ENCODE measurements at places on chromosomes 12 and 14. TPM values are rescaled to one million over a fixed set of nuclear protein-coding genes. Genes with fewer than 3 reads are reported as not detected.

The IL22 gene
- total RNA-seq, result not detected

The KRT85 gene
- not detected for total RNA-seq

The NINJ2 gene
- not detected for total RNA-seq

The UBE3B gene
- 72.6 TPM for total RNA-seq

The SLC6A13 gene
- not detected for total RNA-seq

The COL2A1 gene
- total RNA-seq, result not detected

The GPRC5A gene
- total RNA-seq, result 10.1 TPM

The TIGAR gene
- total RNA-seq, result 8.0 TPM

The RILPL1 gene
- 10.8 TPM for total RNA-seq

The EMP1 gene
- total RNA-seq, result 44.5 TPM

The KRT8 gene
- 20.7 TPM for total RNA-seq

The KRT80 gene
- total RNA-seq, result 4.7 TPM

The NDRG2 gene
- total RNA-seq, result 1.3 TPM

The PLEKHG7 gene
- not detected for total RNA-seq

The B4GALNT1 gene
- 77.3 TPM for total RNA-seq

The SLCO1B3 gene
- total RNA-seq, result 2.6 TPM

Measured in H4 (cell line).